Activated T-cell treated with anti-CD3 and anti-CD28 coated beads, Interleukin-2, amount 50 U/mL, for 72 hours (primary cell): ENCODE measurements at places on chromosomes 6 and 20. TPM values are rescaled to one million over a fixed set of nuclear protein-coding genes. Genes with fewer than 3 reads are reported as not detected.

DNA sequence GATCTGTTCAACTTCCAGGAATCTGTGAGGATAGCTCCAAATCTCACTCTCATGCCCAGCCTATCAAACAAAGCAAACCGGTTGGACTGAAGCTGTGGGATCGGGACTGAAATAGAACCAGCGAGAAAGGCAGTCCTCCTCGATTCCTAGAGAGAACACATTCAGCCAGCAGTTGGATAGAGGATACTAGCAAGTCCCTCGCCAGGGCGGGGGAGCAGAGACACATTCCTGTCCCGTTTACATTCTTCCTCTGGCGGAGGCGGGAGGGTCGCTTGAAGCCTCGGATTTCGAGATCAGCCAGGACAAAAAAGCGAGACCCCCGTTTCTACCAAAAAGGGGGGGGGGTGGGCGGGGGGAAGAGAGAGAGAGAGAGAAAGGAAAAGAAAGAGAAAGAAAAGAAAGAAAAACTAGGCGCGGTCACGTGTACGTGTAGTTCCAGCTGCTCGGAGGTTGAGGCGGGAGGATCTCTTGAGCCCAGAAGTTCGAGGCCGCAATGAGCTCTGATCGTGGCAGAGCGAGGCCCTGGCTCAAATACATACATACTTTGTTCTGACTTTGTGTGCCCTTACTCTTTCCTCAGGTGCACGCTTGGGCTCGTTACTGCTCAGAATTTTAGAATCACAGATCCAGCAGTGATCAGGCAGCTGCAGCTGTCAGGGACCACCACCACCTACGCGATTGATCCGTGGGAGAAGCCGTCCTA, 19.5 kb downstream of the ZNF311 start:
- peak; percentile 20 for DNase-seq

- DNase-seq, result no peak
Measured at GRCh38 chr6:88641178-88641903, 322.1 kb downstream of the RNGTT start.

- no peak for DNase-seq
Measured at GRCh38 chr6:1538810-1539478, 70.8 kb upstream of the FOXC1 start.

DNA sequence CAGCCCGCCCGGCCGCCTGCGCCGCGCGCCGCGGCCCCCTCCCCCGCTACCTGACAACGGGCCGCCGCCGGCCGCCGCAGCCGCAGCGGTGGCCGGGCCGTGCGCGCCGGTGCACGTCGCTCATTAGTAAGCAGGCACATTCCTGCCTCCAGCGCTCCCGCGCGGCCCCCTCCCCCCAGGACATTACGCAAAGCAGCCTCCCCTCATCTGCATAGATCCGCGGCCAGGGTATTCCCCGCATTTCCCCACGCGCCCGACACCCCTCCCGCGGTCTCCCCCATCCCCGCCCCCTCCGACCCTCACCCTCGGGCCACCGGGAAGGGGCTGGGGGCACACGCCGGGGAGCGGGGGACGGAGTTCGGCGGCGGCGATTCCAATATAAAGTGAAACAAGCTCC, at the start of gene HIVEP2:
HIVEP2 (minus strand) TSS at position 128 of the 397 bp plus-strand sequence. CDS start 170,438 bp downstream, outside the sequence.
- DNase-seq, result peak; percentile 84

DNA sequence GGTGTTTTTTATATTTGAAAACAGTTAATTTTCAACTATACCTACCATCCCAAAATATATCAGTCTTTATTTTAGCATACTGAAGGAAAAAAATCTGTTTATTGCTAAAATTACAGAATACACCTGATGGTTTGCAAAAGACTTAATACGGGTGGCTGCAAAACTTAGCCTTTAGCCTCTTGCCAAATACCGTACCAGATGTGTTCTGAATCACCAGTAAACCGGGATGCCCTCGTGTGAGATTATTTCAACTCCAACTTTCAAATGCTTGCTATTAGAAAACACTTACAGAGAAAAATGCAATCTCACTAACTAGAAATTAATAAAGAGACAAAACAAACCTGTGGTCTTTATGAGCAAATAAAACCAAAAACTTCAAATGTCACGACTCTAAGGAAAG, 36.0 kb downstream of the REV3L start:
- DNase-seq, result no peak

GRCh38 chr20:1891263-1892118, 3.7 kb upstream of the SIRPA start:
- DNase-seq, result no peak

DNA sequence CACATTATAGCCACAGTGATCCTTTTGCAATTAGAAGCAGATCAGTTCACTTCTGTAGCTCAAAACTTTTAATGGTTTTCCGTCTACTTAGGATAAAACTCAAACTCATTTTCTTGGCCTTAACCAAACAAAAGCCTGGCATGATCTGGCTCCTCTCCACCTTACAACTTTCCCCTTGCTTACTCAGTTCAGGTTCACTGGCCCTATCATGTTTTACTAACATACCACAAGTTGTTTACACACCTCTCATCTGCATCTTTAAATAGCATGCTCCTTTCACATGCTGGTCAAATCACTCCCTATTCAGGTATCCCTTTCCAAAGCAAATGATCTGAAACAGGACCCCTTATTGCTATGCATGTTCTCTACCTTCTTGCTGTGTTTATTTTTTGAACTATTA, 191.4 kb upstream of the FAM83B start:
- no peak for DNase-seq

HLA-DQA1 gene
- total RNA-seq, result 3.7 TPM

TGM3 gene
- total RNA-seq, result not detected

VIP gene
- total RNA-seq, result not detected

CABLES2 gene
- total RNA-seq, result 7.1 TPM

CCDC28A gene
- total RNA-seq, result 41.9 TPM
